T-helper 2 cell (primary cell): ENCODE measurements at places on chromosomes 5 and 9.

DNA sequence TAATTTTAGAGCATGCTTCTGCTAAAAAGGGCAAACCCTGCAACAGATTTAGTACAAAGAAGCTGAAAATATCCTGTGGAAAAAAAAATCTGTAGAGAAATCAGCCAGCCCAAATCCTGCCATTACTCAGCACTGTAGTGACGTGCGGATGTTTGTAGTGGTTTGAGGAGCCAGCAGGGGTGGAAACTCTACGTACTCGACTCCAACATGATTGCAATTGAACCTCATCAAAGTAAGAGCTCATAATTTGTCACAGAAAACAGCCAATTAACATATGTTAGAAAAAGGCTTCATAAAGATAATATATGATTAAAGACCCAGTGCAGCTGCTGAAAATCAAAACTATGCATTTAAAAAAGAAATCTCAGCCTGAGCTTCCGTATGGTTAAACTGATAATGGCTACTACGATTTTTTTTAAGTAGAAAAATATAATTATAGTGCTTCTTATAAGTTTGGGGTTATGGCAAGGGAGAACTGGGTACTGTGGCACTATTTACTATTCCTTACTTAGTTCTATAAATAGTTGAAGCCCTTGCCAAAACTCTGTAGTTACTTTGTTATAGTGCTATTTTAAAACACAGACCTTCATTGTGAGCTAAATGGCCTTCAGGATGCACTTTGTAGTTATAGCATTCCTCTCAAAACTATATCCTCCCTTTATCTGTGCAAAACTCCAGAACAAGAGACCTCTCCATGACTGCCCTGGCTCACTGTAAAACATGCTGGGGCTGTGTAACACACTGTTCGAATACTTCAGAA, 49.4 kb downstream of the MEF2C start:
- DNase-seq, result no peak

- no peak for DNase-seq
These were observed 10.5 kb upstream of the IPPK start for GRCh38 chr9:92680166-92681119.

DNA sequence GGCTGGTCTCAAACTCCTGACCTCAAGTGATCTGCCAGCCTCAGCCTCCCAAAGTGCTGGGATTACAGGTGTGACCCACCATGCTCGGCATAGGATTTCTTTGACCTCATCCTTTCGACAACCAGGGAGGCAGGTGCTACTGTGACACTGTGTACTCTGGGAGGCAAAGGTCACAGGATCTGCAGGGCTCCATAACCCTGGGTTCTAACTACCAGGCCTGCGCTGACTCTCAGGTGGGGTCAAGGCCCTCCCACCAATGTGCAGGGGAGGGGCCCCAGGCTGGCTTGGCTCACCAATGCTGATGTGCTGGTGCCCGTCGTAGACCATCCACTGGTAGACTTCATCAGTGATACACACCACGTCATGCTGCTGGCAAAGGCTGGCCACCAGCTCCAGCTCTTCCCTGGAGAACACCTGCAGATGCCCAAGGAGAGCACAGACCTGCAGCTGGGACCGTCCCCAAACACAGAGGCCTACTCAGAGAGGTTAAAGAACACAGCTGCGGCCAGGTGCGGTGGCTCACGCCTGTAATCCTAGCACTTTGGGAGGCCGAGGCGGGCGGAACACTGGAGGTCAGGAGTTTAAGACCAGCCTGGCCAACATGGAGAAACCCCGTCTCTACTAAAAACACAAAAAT, 7.0 kb upstream of the SPOUT1 start:
- no peak for DNase-seq

DNA sequence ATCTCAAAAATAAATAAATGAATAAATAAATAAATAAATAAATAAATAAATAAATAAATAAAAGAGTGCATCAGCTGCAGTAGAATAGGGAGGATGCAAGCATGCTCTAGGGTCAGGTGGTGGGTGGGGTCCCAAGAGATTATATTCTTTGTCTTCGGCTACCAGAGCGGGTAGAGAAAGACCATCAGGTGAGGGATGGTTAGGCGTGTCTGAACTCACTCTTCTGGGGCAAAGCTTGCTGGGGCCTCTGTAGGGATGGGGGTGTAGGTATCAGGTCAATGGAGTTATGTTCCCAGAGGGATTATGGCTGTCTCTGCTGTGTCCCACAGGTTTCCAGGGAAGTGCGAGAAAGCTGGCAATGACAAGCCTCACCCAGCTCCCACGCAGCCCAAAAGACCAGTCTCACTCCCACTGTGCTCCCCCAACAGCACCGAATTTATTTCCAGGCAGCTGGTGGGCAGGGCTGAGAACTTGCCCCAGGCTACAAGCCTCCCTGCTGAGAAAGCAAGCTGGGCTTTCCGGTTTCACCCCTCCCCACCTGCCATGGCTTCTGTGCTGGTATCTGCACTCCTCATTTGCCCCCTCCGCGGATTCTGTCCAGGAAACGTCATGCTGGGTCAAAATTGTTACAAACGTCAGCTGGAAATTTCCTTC, 180.8 kb downstream of the LURAP1L start:
- no peak for DNase-seq

GRCh38 chr9:99478469-99479027, 256.5 kb downstream of the SEC61B start:
- no peak for DNase-seq

DNA sequence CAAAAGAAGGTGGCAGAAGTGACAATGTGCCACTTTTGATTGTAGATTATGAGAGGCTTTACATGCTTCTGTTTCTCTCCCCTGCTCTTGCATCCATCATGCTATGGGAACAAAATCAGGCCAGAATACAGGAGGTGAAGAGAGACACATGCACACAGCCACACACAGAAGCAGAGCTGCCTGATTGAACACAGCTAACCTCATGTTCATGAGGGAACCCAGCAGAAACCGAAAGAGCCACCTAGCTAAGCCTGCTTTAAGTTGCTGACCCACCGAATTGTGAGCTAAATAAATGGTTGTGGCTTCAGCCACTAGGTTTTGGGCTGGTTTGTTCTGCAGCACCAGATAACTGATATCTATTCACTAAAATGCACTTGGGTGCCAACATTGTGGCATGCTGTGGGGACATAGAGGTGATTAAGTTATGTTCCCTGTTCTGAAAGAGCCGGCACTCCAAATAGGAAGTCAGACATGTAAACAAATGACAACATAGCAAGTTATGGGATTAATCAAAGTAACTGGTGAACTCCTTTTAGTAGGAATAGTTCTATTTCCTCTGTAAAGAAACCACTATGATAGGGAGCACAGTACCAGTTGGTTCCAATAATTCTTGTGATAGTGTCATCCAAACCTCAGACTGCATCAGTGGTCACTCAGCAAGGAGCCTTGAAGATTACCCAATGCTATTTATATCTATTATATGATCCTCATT, 93.6 kb upstream of the TNC start:
- DNase-seq, result no peak

- DNase-seq, result no peak
These were observed 442.9 kb upstream of the SGCD start for GRCh38 chr5:155884041-155884440.

- no peak for DNase-seq
These were observed 4.8 kb downstream of the KIAA0825 start for GRCh38 chr5:94613583-94613982.

- DNase-seq, result no peak
These were observed 89.3 kb upstream of the FTMT start for GRCh38 chr5:121762426-121762825.

DNA sequence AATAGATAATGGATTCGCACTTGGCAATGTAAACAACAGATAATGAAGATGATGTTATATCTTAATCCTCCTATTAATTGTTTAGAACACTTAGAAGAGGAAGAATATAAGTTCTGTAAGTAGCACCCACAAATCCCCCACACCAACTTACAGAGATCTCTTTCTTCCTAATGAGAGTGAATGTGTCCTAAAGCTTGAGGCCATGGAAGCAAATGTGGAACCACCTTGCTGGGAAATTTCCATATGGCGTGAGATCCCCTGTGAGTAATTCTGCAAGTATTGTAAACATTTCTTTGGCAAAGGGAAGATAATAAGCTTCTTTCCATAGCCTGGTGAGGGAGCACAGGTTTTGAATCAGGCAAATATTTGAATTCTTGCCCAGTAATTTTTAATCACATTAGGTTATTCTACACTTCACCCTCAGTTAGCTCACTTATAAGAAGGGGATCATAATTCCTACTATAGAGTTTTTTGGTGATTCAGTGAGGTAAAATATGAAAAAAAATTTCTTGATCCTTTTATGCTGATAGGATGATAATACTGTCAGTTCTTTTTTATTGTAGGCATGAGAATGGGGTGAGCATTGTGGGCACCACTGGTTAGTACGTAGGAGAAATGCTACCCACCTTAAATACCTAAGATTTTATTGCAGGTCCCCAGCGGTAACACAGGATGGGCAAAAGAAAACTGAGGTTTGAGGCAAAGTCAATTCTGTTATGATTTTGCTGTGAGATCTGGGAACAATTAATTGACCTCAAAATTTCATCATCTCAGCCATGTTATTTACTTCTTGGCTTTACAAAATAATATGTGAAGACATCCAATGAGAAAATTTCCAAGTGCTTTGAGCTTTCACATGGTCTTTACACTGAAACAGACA, 574.8 kb downstream of the PSAT1 start:
- DNase-seq, result no peak

DNA sequence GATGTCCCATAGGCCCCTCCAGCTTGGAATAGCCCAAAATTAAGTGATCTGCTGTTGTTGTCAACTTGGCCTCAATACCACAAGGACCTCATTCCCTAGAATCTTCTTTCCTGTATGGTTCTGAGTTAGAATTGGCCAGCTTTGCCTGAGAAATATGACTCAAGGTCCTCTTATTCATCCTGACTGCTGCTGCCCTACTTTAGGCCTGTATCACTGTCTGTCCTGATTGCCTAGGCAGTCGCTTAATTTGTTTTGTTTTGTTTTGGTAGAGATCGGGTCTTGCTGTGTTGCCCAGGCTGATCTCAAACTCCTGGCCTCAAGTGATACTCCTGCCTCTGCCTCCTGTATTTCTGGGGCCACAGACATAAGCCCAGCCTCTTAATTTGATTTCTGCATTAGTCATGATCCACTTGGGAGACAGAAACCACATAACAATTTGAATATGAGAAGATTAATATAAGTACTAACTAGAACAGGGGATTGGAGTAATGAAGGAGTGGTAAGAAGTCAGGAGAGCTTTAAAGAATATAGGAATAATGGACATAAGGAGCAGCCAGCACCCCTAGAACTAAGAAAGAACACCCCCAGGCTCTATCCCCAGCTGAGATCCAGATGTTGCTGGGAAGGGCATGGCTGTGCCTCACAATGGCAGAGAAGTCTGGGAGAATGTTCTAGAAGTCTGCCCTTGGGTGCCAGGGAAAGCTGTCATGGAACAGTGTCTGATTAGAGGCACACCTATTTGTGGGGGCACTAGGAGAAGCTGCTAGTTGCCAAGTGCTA, 4.6 kb downstream of the TEX53 start:
- DNase-seq, result no peak

GRCh38 chr5:53874409-53874808, 314.0 kb downstream of the NDUFS4 start:
- DNase-seq, result peak; percentile 2

DNA sequence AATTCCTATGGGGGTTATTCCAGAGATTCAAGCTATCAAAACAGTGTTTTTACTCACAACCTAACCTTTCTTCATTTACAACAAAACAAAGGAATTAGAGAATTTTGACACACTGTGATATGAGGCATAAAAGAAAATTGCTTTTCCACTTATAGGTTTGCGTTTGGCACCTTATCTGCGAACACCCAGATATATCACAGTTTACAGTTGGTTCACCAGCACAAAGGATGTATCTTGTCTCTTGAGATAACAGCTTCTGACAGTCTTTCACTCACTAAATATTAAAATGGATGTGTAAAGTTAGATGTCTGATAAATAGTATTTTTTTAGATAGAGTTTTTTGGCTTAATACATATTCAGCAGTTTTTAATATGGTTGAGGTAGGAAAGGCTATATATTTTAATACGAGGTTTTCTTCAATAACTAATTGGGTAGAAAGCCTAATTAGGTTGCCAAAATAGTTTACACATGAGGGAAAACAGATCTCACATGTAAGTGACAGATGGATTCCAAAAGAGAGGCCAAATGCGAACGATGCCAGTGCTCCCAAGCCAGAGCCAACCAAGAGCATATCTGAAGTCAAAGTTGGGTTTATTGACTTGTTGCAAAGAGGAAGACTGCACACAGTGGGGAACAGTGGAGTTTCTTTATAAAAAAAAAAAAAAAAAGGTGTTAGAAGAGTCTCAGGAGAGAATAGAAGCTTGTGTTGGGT, 1495.2 kb downstream of the MAT2B start:
- DNase-seq, result no peak

DNA sequence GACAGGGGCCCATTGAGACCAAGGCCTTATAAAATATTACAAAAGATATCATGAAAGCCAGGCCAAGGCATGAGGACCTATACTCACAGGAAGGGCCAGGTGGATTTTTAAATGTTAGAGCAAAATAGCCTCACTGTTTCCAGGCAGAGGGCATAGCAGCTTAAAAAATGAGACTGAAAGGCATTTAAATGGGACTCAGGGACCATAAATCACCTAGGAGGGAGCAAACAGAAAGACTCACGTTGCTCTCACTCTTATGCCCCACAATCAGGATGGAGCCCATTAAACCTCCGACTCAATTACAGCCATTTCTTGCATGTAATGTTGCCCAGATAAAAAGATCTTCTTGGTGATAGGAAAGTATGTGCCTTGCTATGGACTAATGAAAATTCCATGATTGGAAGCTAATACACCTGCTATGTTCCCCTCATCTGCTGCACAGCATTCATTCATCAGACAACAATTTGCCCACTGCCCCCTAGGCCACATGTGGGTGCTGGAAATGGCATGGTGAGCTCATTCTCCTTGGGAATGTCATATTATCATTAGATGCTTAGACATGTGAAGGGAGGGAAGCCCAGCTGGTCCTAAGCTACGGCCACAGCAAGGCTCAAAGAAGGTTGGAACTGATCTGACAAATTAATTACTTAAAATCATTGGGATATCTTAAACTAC, 128.6 kb upstream of the GRIA1 start:
- DNase-seq, result no peak

- DNase-seq, result no peak
These were observed 47.2 kb downstream of the COL5A1 start for GRCh38 chr9:134688661-134689320.

DNA sequence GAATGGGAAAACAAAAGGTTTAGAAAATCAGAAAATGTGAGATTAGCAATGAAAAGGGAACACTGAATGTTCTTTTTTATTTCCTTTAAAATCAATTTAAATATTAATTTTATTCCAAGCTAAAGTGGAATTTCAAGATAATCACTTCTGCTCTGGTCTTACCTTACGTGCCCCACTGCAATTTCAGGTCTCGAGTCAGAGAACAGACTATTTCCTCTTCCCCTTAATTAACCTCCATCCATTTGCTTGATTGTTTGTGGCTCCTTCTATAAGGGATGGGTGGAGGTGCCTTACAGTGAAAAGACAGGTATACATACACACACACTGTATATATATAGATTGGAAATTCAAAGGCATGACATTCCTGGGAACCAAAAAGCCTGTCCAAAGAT, 137.1 kb downstream of the SUSD1 start:
- no peak for DNase-seq

- no peak for DNase-seq
These were observed 202.7 kb downstream of the SEMA6A start for GRCh38 chr5:116371935-116372334.
